Non-pigmented ciliary epithelial cell (primary cell): ENCODE measurements at places on chromosomes 5 and 9.

DNA sequence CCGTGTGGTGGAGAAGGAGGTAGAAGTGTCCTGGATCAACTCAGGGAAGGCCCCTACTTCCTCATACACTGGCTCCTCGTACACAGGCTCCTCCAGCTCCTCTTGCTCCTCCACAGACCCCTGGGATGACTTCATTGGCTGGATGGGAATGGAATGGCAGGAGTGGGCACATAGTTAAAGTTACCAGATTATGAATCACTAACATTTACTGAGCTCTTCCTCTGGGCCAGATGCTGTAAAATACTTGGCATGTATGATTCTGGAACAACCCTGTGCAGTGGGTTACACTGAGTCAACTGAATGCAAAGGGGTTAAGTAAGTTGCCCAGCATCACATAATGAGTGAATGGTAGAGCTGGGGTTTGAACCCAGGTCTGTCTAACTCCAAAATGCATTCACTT is 3.1 kb upstream of the FCHSD1 start:
- peak; percentile 82 for DNase-seq

- no peak for DNase-seq
Observed at GRCh38 chr9:124757616-124758015, 13.5 kb downstream of the NR6A1 start.

GRCh38 chr9:69351227-69351626 is 26.2 kb downstream of the ENTREP1 start:
- no peak for DNase-seq

DNA sequence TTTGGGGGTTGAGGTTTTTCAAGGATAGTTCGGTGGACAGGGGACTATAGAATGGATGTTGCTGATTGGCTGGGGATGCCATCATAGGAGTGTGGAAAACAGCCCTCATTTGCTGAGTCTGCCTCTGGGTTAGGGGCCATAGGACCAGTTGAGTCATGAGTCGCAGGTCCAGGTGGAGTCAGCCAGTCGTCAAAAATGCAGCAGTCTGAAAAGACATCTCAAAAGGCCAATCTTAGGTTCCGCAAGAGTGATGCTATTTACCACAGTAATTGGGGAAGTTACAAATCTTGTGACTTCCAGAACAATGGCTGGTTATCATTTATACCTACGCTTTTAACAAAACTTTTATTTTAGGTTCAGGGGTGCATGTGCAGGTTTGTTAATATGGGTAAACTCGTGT is 276.0 kb upstream of the DMRT1 start:
- no peak for DNase-seq

DNA sequence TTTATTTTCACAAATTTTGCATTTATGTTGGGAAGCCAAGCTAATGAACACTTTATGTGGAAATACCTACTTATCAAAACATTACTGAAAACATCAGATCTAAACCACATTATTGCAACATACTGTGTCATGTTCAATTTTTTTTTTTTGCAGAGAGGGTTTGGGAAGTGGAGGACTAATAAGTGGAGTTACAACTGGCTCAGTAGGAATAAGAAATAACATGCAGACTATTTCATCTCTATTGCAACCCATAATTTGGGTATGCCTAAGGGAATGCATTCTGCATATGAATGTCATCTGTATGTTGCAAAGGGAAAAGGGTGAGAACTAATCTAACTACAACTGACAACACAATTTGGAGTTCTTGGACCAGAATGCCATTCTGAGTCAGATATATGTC is 41.8 kb downstream of the APC start:
- peak; percentile 35 for DNase-seq

DNA sequence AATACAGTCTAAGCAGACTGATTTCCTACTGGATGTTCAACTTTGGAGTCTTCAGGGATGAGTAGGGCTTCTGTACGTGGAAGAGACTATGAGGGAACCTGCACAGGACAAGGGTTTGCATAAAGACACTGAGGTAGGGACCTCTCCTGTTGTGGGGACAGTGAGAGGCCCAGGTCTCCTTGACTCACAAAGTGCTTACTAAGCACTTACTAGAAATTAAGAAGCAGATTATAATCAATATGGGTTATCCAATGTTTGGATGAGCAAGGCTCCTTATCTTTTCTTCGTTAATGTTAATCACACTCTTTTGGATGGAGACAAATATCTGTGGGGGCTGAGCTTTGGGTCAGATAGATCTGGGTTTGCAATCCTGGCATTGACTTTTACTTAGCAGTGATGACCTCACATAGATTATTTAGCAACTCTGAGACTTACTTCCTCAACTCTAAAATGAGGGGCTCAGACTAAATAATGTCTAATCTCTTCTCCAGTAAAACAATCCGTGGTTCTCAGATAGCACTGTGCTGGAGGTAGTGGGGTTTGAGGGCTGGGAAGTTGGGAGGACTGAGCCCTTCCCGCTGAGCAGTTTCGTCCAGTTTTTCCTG is 45.9 kb downstream of the PDCD1LG2 start:
- DNase-seq: no peak

- no peak for DNase-seq
Observed at GRCh38 chr5:116288524-116288923, 203.7 kb downstream of the COMMD10 start.

DNA sequence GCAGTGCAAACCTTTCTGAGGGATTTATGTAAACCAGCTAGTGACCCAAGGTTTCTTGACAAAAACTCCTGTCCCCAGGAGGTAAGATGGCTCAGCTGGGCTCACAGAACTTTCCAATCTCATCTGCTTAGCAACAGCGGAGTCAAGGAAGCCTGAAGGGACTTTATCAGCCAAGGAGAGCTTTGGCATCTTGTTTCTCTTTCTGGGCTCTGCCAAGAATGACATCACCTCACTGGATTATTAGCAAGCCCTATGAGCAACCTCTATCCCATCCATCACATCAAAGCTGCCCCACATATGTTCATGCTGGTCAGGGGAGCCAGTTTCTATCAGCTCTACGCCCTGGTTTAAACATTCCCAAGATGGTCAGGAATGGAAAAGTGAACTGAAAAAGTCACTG is 461.3 kb downstream of the ENC1 start:
- DNase-seq: peak; percentile 76

DNA sequence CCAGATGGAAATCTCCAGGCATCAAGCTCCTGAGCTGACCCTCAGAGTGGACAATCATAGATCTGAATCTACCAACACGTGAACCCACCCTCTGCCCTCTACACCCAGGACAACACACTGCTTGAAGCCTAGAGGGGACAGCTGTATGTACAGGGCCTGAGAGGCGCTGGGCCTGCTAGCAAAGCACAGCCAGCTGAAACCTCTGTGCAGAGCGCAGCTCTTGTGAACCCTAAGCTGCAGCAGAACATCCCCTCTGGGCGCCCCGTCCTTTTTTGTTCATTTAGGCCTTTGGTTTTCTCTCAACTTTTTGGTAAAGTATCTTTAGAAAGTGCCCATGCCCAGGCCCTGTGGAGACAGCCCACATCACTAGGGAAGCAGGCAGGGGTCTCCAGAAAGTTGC is 62.4 kb upstream of the SPTLC1 start:
- DNase-seq: no peak

DNA sequence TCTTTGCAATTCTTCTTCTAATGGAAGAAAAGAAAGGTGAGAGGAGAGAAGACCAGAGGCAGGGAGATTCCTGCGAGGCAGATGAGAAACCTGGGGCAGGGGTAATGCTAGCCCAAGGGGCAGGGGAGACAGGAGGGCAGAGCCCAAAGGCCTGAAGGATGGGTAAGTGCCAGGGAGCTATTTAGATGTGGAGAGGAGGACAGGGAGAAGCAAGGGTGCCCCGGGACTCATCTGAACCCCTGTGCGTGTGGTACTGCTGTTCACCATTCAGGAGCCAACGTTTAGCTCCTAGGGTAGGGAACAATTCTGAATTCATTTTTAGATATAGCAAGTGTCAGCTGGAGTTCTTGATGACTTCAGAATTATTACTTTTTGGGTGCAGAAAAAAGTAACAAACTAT is 122.7 kb upstream of the ALDH1B1 start:
- no peak for DNase-seq

GRCh38 chr9:15867334-15867733 is 314.5 kb downstream of the CCDC171 start:
- no peak for DNase-seq

GRCh38 chr9:29211580-29212396 is 1638.5 kb upstream of the C9orf72 start:
- DNase-seq: no peak

GRCh38 chr9:14271093-14271673 is 42.8 kb downstream of the NFIB start:
- DNase-seq: no peak

GRCh38 chr5:110932755-110933488 is 138.6 kb upstream of the TSLP start:
- DNase-seq: no peak

DNA sequence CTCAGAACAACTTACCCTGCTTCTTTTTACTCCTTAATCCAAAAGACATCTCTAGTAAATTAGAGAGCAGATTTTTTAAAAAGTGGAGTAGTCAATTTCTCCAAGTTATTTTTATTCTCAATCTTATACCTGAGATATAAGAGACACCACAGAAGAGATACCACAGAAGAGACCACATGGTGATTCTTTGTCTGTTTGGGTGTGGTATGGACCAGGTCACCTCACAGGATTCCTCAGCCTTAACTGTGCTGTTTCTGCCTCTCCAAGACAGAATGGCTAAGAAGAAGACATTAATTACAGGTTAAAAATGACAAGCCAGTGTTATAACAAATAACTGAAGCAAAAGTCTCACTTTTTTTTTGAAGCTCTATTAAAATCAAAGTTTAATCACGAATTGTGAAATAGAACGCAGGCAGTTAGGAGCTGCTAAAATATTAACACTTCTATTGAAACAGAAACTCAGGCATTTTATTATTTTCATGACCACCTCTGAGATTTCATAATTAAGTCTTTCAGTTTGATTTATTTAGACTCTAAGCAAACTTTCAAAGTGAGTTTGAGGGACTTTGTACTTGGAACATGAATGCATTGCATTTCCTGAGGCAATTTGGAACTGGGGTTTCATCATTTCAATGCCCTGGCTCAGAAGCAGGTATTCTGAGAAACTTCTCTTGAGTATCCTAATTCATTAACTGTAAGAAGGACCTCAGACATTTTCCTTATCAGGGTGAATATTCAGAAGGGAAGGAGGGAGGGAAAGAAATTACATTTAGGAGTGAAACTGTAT is 280.7 kb downstream of the KCTD16 start:
- no peak for DNase-seq

DNA sequence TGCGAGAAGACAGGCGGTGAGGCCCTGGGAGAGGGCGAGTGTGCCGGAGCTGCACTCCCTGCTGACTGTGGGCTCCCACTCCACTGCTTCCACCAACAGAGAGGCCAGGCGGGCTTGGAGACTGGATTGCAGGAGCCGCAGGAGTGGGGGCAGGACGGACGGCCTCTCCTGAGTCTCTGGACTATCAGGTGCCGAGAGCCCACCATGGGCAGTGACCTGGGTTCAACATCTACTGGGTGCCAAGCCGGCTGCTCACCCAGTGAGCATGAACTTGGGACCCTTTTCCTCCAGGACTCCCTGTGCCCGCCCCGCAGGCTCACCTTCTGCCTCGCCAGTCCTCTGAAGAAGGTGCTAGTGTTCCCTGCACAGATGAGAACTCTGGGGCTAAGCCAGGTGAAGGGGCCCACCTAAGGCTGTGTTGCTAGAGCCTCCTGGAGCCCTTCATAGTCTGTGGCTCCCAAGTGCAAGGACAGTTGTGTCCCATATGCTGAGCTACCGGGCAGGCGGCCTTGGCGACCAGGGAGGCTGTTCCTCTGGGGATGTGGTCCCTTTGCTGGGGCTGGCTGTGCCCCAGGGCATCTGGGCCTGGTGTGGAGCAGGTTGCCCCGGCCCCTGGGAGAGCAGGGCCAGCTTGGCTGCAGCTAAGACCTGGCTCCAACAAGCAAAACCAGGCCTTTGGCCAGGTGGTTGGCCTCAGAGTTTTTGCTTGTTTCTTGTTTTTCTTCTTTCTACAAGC is 77.7 kb upstream of the PHYKPL start:
- DNase-seq: no peak

DNA sequence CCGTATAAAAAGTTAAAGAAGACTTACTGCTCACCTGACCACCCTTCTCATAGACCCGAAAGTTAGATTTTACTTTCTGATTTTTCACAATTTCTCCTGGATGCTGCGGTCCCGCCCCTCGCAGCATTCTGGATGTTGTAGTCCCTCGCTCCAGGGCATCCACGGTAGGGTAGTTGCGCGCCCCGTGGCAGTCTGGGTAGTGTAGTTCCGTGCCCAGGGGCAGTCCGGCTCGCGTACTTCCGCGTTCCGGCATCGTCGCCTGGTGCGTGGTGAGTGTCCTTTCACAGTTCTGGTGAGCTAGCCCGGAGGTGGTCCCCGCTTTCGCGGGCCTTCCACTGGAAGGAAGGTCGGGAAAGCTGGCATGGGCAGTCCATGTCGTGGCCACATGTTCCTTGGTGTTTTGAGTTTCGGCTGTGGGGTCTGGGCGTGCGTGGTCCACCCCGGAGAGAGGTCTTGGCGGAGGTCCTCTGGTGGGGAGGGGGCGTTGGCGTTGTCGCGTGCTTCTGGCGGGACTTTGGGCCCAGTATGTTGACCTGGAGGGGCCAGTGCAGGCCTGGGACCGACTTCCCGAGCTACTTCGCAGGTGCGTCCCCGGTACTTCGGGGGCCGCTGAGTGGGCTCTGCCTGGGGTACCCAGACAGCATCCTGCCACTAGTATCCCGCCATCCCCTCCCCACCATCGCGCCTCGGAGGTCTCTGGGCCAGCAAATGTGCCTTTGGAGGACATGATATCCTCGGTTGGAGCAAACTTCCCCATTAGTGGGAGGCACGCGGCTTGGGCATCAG is at the start of gene ZNF169:
TSS of gene ZNF169 (plus strand) at position 222 of the 786 bp plus-strand sequence. CDS start 19,515 bp downstream, outside the sequence.
- peak; percentile 51 for DNase-seq

GRCh38 chr5:170355601-170356098 is 33.5 kb downstream of the KCNMB1 start:
- DNase-seq: no peak

DNA sequence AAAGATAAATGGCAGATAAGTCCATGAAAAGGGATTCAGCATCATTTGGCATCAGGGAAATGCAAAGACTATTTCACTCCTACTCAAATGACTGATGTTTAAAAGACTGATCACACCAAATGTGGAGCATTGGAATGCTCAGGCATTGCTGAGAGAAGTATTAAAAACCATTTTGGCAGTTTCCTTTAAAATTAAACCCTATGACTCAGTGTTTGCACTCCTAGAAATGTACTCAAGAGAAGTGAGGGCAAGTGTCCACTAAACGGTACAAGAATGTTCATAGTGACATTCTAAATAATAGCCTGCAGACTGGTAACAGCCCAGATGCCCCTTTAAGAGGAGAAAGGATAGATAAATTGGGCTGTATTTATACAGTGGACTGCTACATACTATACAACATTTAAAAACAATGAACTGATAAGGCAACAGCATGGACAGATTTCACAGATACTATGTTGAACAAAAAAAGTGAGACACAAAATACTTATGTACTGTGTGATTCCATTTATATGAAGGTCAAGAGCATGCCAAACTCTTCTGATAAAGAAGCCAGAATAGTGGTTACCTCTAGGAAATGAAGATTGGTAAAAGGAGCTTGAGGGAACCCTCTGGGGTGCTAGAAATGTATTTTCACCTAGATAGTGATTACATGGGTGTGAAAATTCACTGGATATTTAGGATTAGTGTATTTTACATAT is 24.6 kb downstream of the APC start:
- peak; percentile 20 for DNase-seq
